ENCODE measurements at places on chromosomes 12 and 14.
A peak's percentile ranks its signal among the peaks of the same experiment; 100 is the strongest.

- peak; percentile 74 for DNase-seq
These were observed 2.7 kb upstream of the GALNT6 start for GRCh38 chr12:51393676-51394545.

DNA sequence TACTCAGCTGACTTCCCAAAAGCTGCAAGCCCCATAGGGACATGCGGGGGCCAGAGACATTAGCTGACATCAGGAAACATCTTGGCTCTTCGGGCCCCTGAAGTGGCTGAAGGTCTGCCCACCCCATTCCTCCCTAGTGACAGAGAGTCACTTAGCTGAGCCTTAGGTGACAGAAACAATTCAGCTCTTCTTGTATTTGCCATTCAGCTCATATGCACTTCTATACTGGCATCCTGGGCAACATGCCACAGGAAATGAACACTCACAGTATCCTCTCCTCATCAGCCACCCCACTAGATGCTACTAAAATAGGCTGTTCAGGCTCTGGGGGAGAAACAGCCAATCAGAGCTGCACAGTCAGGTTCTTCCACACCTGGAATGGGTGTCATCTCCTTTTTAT is 3.4 kb downstream of the DCTN2 start:
- no peak for DNase-seq

- DNase-seq: peak; percentile 40
These were observed 3.6 kb downstream of the SMARCD1 start for GRCh38 chr12:50088577-50089335.

GRCh38 chr12:22687361-22688076 is 62.5 kb downstream of the ETNK1 start:
- peak; percentile 80 for DNase-seq

GRCh38 chr14:29144621-29145020 is 378.0 kb downstream of the FOXG1 start:
- peak; percentile 94 for DNase-seq

GRCh38 chr12:9332564-9332963 is 124.4 kb upstream of the PZP start:
- DNase-seq: no peak

DNA sequence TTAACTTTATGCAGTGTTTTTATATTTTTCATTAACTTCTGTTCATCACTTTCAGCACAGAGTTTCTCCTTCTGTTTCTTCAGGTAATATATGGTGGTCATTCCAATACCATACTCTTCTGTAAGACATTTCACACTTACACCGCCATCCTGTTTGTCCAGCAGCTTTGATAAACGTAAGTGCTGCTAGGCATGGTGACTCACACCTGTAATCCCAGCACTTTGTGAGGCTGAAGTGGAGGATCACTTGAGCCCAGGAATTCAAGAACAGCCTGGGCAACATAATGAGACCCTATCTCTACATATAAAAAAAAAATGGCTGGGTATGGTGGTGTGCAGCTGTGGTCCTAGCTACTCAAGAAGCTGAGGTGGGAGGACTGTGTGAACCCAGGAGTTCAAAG is 55.8 kb downstream of the EXOC5 start:
- DNase-seq: no peak

GRCh38 chr14:64640839-64641238 is 63.4 kb upstream of the PLEKHG3 start:
- DNase-seq: no peak

- no peak for DNase-seq
These were observed 706.9 kb upstream of the STXBP6 start for GRCh38 chr14:25756876-25757275.

GRCh38 chr12:41992022-41992421 is 152.7 kb downstream of the GXYLT1 start:
- DNase-seq: peak; percentile 6

GRCh38 chr14:91152499-91152898 is 38.6 kb downstream of the DGLUCY start:
- DNase-seq: no peak

- no peak for DNase-seq
These were observed 198.3 kb upstream of the OTX2 start for GRCh38 chr14:57008534-57008933.
